NCI-H1105 treated with DMSO at 0.1 percent for 48 hours (cell line): ENCODE measurements at places on chromosomes 2 and 18.

DNA sequence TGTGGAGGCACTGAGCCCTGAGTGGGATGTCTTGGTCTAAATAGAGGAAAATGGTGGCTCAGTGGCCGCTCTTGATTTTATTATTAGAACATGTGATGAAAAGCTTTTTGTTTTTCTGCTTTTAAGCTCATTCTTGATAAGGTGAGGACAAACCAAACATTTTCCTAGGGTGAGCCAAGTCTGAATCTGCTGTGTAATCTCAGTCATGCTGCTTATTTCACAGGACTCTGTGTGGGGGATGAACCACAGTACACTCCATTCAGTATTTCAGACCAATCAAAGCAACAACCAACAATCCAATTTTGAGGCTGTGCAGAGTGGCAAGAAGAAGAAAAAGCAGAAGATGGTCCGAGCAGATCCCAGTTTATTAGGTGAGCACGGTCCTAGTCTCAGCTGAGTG, 20.0 kb upstream of the SNORC start:
- DNase-seq, result no peak

- DNase-seq, result no peak
Measured at GRCh38 chr2:109213646-109214433, 84.8 kb downstream of the SH3RF3 start.

- peak; percentile 93 for DNase-seq
Measured at GRCh38 chr2:143946436-143947391, 573.2 kb downstream of the ZEB2 start.

DNA sequence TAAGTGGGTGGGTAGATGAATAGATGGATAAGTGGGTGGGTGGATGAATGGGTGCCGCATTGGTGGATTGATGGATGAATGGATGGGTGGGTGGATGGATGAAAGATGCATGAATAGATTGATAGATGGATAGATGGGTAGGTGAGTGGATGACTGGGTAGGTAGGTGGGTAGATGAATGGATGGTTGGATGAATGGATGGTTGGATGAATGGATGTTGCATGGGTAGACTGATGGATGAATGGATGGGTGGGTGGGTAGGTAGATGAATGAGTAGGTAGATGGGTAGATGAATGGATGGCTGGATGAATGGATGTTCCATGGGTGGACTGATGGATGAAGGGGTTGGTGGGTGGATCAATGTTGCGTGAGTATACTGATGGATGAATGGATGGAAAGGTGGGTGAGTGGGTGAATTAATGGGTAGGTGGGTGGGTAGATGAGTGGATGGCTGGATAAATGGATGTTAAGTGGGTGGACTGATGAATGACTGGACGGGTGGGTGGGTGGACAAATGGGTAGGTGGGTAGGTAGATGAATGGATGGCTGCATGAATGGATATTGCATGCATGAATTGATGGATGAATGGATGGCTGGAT, 30.5 kb downstream of the ANKMY1 start:
- DNase-seq, result no peak

GRCh38 chr18:45208164-45208563, 407.1 kb upstream of the SLC14A2 start:
- DNase-seq, result no peak

DNA sequence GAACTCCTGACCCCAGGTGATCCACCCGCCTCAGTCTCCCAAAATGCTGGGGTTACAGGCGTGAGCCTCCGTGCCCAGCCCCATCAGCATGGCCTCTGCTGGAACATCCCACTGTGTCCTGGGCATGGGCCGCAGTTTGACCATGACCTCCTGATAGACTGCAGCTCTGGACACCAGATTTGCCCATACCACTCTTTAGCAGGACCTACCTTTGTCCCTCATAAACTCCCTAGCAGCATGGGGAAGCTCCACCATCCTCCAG, 92.6 kb downstream of the MYCN start:
- no peak for DNase-seq

DNA sequence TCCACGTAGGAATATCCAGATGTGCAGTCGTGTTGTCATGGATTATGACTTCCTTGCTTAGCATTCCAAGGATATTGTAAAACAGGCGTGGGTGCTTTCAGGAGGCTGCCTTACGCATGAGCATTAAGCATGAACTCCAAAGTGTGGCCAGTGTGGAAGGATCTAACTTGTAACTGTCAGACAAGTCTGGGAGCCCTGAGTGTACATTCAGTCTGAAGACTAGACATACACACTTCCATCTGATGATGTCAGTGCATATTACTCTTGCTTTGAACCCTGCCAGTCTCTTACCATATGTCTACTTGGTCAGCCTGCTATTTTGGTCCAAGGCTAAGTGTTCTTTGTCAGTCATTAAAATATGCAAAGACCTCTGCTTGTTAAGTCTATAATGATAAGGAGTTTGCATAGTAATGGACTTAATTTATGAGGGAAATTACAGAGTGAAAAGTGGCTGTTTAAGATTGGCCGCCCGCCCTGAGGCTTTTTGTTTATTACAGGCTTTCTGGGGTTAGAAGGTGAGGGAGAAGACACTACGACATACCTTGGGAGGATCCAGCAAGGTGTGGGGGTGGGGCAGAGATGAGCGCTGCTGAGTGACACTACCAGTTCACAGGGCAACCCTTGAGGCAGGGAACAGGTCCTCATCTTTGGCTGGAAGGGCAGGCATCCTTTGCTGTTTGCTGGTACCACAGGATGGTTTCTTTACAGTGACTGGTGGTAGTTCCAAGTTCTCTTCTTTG, 48.3 kb downstream of the CABLES1 start:
- DNase-seq, result no peak

GRCh38 chr2:222514901-222515300, 90.6 kb downstream of the SGPP2 start:
- DNase-seq, result no peak

GRCh38 chr2:1682181-1682440, 62.2 kb downstream of the PXDN start:
- DNase-seq, result no peak

- DNase-seq, result no peak
Measured at GRCh38 chr18:9488538-9488937, 13.2 kb downstream of the RALBP1 start.

GRCh38 chr18:69648486-69648885, 247.8 kb downstream of the DOK6 start:
- peak; percentile 84 for DNase-seq

- no peak for DNase-seq
Measured at GRCh38 chr2:120935339-120936313, 200.0 kb downstream of the GLI2 start.

DNA sequence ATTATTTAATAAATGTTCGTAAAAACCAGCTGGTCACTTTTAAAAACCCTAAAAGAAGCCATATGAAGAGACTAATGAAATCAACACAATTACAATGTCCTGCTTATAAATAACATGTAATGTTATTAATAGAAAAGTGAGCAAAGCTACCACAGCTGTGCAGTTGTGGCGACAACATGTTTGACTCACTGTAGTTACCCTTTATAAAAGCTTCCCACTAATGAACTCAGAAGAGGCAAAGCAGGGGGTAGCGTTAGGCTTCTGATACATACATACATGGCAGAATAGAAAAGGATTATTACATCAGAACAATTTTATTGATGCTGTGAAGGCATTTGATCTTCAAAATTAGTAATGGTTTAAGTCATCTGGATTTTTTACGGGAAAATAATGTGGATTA, 219.7 kb downstream of the SLC4A10 start:
- no peak for DNase-seq

- no peak for DNase-seq
Measured at GRCh38 chr2:118223992-118224894, 136.0 kb downstream of the INSIG2 start.

GRCh38 chr18:42617221-42617620, 498.3 kb downstream of the RIT2 start:
- DNase-seq, result no peak

GRCh38 chr2:14749884-14750283, 117.4 kb downstream of the LRATD1 start:
- no peak for DNase-seq

DNA sequence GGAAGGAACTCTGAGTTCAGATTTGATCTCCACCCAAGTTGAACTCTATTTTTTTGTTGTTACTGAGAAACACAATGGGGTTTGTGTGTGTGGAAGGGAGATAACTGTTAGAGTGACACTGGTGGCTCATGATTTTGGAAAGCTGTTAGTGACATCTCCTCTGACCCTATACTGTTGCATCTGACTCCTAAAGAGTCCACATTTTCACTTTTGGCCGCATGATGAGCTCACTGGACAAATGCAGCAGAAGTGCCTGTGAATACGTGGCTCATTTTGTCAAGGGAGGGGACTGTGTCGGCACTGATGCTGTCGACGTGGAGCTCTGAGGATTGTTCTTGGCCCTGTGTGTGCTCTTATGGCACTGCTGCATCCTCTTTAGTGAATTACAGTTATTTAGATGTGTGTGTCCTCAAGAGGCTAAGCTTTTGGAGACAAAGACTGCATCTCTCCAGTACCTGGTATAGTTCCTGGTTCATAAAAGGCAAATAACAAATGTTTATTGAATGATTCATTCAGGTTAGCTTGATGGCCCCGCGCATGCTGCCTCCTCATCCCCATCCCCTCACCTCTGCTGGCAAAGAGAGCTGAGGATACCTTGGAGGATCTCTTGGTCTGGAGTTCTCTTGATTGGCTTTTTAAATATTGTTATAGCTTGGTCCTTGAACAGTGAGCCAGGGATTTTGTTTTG, 135.4 kb downstream of the PHLPP1 start:
- DNase-seq, result no peak

GRCh38 chr18:36888778-36889177, 59.9 kb downstream of the KIAA1328 start:
- no peak for DNase-seq

DNA sequence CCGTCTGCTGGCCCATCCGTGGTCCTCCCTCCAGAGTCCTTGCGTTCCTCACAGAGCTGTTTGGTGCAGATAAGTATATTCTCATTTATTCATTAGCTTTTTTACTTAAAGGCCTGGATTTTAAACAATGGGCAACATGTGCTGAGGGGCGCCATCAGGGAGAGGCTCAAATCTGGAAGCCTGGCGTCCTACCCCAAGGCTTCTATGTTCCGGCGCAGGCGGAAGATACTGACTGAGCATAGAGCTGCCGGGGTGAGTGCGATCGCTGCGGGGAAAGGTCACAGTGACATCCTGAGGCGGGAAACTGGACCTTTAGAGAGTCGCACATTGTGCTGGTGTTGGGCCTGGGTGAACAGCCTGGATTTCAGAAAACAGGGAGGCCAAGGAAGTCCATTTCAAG, 130.6 kb upstream of the PXDN start:
- DNase-seq, result no peak

DNA sequence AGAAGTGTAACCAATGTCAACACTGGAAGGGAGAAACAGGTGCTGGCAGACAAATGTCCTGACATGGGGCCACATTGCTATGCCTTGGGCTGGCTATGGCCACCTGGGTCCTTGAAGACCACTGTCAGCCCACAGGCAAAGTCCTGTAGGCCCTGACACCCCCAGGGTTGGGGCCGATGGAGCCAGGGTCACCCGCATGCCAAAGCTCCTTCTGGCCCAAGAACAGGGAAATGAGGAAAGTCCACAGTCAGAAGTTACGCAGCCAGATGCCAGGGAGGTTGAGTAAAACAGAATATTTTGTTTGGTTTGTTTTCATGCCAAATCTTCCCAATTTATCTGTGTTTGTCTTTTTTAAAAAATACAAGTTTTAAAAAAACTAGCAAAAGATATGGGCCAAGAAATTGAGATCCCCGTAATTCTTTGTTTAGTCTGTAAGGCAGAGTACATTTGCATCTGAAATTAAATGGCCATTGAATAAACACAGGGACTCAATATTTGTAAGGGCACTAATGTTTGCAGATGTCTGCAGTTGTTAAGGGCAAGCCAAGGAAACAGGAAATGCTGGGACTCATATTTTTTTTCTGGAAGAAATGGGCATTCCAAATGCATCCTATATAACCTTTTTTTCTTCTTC, 186.4 kb downstream of the FAM210A start:
- no peak for DNase-seq

- DNase-seq, result no peak
Measured at GRCh38 chr2:99961196-99961913, 181.0 kb downstream of the AFF3 start.

DNA sequence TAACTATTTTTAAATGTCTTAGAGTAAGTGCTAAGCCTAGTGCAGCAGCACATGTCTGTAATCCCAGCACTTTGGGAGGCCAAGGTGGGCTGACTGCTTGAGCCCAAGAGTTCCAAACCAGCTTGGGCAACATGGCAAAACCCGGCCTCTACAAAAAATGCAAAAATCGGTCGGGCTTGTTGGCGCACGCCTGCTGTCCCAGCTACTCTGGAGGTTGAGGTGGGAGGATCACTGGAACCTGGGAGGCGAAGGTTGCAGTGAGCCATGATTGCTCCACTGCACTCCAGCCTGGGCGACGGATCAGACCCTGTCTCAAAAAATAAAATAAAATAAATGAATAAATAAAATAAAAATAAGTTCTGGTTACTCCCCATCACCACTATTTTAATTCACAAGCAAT, 783.4 kb downstream of the ERBB4 start:
- no peak for DNase-seq

- DNase-seq, result no peak
Measured at GRCh38 chr2:130977461-130978050, 115.7 kb downstream of the FAM168B start.

DNA sequence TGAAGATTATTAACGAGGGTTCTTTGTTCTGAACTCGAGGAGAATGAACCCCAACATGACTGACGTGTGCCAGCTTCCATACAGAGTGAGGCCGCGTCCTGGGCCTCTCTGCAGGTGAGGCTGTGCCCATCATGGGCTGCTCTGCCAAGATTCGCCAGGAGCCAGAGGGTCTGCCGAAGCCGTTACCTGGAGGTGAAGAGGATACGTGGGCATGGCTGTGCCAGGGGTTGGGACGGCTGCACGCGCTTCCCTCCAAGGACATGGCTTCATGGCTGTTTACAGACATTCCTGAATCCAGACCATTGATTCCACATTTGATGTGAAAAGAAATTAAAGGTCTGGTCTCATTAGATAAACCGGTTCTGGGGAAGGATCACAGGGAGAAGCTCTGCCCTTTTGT, 211.4 kb upstream of the SALL3 start:
- no peak for DNase-seq

DNA sequence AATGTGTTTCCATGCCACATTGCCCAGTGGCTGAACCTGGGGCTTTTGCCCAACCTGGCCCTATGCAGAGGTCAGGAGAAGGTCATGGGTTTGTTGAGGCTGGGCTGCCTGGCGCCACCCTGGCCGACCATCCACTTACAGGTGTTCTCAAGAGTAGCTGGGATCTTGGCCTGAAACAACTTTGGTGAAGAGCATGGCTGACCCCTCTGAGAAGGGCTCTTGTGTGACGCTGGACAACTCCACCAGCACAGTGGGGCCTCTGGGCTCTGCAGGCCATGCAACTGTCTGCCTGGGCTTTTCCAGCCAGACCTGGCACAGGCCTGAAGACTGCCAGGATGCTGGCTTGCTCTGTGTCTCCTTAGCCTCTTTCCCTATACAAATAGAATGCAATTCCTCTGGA, 76.4 kb upstream of the ZNG1B start:
- DNase-seq, result no peak
